Naive B cell (primary cell): ENCODE measurements at places on chromosomes 13 and 19. TPM values are rescaled to one million over a fixed set of nuclear protein-coding genes. Genes with fewer than 3 reads are reported as not detected.

The KPTN gene
- polyA plus RNA-seq = 6.1 TPM

The DPF1 gene
- polyA plus RNA-seq = not detected

The GSX1 gene
- not detected for polyA plus RNA-seq

The PLPPR3 gene
- polyA plus RNA-seq = not detected

The ZNF724 gene
- polyA plus RNA-seq = 6.0 TPM

The ICAM3 gene
- 235 TPM for polyA plus RNA-seq

The DENND1C gene
- polyA plus RNA-seq = 41.0 TPM
